ENCODE measurements at places on chromosomes 6 and 20.

DNA sequence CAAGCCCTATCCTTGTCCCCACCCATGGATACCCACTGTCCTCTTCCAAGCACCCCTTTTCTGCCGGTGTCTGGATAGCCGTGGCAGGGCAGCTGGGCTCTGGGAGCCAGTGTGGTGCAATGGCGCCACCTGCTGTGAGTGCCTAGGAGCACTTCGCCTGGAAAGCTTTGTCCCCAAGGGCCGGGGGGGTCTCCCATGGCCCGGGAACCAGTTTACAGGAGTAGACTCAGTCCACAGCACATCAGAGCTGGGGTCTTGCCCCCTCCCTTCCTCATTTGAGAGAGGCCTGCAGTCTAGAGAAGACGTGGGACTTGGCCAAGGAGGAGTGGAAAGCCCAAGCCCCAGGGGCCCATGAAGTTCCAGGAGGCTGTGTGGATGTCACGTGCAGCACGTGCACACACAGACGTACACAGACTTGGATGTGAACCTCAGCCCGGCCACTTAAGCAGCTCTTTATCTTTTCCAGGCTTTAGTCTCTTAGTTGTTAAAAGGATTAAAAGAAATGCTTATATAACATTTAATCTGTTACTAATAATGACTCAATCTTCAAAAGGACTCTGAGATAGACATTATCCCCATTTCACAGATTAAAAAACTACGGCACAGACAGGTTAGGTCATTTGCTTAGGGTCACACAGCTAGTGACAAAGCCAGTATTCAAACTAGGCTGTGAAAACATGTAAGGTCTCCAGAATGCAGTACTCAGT lies 40.9 kb upstream of the CDH22 start:
- no peak for DNase-seq

- DNase-seq, result no peak
These were observed 8.4 kb upstream of the NR2E1 start for GRCh38 chr6:108157234-108157980.

DNA sequence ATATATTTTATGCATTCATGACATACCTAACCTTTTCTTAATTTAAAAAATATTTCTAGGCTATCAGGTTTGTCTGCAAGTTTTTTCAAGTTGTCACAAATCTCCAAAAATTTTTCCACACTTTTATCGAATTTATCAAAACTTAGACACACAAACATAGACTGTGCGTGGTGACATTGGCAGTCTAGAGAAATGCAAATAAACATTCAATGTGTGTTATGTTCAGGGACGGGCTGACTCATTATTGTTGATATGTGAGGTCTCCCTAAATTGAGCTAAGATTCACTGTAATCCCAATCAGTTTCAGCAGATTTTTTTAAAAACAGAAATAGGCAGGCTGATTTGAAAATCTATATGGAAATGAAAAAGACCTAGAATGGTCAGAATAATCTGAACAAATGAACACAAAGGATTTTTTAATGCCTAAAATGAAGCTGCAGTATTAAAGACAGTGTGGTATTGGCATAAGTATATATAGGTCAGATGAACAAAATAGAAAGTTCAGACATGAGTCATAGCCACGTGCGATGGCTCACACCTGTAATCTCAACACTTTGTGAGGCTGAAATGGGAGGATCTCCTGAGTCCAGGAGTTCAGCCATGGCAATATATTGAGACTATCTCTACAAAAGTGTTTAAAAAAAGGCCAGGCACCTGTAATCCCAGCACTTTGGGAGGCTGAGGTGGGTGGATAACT lies 19.2 kb downstream of the BLTP3A start:
- no peak for DNase-seq

DNA sequence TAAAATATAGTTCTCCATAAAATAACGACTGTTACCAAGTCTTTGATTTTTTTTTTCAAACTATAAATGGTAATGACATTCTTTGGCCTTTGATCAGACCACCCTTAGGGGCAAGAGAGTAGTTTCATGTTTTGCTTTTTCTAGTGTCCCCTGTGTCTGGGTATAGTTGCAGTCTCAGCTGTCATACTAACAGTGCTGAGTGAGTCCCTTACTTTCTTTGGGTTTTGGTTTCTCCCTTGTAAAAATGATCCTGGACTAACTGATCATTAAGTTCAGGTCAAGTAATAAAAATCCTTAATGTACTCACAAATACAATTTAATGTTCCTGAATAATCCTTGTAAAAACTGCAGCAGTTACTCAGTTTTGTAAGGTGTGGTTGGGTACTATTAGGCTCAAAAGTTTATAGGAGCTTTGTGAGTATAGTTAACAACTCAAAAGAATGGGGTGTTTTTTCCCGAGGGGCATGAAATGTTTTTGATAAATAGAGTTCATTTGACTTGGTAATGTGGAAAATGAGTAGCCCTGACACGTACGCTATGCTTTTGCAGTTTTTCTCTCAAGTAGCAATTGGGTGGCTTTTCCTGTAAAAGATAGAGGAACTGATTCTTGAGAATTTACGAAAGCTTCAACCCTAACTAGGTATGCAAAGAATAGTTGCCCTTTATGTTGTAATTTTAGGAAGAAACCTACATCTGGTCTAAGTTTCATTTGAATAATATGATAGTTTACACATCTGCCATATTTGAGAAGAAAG lies 6.2 kb downstream of the PTPN1 start:
- DNase-seq, result no peak

- no peak for DNase-seq
These were observed 6.8 kb upstream of the PLCB4 start for GRCh38 chr20:9062066-9062465.

GRCh38 chr20:50085481-50086365 lies 27.2 kb downstream of the UBE2V1 start:
- DNase-seq, result no peak

- no peak for DNase-seq
These were observed 11.5 kb upstream of the POPDC3 start for GRCh38 chr6:105191351-105191750.

DNA sequence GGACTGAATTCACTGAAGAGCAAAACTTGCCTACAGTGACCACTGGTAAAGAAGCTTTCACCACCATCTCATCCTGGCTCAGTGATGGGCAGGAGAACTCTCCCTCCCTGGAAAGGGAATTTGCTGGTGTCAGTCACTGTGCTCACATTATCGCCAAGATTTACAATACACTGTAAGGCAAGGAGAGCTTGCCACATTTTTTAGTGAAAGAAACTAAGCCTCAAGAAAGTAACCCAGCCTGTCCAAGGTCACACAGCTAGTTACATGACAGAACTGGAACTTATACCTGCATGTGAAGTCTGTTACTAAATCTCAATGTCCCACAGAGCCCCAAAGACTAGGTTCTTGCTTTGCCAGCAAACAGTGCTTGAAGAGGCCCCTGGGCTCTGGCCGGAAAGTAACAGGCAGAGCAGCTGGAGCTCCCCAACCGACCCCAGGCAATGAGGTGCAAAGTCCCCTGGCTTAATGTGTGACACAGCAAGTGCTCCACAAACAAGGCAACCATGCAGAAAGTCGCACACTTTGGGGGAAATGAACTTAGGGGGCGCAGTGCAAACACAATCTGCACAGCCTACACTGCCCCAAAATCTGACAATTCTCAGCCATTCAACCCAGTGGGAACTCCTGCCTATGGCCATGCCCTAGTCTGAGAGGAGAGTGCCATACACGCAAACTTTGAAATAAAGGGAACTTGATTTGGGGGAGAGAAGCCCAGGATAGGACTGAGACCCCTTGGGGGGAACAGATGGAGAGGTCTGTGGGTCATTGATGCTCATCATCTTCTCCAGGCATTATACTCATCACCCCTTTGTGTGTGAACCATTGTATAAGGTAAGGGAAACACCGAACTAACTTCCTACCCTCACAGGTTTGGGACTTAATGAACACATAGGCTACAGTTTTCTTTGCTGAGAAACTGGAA lies 1.9 kb downstream of the BCL2L1 start:
- peak; percentile 42 for DNase-seq

DNA sequence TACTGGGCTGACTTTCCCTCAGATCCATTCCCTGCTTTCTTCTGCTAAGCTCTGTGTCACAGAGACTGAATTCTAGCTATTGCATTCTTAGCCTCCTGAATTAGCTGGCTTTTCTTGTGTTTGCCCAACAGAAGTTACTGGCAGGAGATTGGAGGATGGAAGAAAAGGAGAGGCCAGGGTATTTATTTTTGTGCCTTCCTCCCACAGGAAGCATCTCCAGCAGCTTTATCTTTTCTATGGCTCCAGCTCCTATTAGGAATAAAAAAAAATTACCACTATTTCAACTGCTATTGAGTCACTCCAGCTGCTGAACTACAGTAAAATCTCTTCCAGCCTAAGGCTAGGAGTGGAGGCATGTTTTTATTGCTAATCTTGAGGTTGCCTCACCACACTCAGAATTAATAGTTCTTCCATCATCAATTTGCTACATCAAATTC lies 492.4 kb downstream of the RFPL4B start:
- no peak for DNase-seq

GRCh38 chr6:113301651-113302050 lies 555.5 kb upstream of the MARCKS start:
- DNase-seq, result no peak

DNA sequence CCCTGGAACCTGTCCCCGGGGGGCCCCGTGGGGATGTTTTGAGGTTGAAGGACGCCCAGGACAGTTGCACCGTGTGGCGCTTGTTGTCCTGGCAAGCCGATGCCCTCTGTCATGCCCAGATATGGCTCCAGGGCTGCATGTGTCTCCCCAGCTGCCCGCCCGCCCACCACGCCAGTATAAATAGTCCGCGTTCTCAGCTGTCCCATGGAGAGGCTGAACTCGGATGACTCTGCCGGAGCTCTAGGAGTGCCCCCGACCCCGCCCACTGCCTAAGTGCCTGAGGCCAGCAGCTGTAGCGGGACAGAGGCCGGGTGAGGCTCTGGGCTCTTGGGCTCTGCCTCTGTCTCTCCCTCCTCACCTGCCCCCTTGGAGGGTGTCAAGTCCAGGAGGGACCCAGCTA lies 83.0 kb upstream of the GATA5 start:
- no peak for DNase-seq

- DNase-seq, result no peak
These were observed 376.6 kb downstream of the DHX35 start for GRCh38 chr20:39338469-39339376.

- DNase-seq, result no peak
These were observed 53.6 kb downstream of the ZNF831 start for GRCh38 chr20:59217173-59217572.

DNA sequence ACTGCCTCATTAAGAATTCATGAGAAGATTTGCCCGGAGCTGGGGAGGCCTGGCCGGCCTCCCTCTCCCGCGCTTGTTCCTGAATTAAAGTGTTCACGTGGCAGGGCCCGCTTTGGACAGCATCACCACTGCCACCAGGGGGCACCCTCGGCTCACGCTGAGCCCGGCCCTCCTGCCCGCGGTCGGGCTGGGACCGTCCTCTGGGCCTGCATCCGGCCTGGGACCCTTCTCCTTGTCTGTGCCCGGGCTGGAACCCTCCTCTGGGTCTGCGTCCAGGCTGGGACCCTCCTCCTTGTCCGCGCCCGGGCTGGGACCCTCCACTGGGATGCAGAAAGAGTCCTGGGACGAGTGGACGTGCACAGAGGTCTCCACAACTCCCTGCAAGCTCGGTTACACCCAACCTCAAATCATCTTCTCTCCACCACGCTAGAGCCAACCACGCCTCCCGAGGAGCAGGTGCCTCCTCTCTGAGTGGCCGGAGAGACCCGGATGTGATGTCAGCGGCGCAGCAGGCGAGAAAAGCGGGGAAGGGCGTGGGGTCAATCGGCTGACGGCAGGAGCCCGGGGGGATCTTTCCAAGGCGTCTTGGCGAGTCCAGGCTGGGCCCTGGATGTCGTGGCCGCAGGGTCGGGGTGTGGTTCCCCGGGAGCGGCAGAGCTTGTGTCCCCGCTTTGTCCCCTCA lies 50.9 kb upstream of the DACT2 start:
- peak; percentile 17 for DNase-seq

GRCh38 chr6:129235167-129236000 lies 352.4 kb downstream of the LAMA2 start:
- no peak for DNase-seq

DNA sequence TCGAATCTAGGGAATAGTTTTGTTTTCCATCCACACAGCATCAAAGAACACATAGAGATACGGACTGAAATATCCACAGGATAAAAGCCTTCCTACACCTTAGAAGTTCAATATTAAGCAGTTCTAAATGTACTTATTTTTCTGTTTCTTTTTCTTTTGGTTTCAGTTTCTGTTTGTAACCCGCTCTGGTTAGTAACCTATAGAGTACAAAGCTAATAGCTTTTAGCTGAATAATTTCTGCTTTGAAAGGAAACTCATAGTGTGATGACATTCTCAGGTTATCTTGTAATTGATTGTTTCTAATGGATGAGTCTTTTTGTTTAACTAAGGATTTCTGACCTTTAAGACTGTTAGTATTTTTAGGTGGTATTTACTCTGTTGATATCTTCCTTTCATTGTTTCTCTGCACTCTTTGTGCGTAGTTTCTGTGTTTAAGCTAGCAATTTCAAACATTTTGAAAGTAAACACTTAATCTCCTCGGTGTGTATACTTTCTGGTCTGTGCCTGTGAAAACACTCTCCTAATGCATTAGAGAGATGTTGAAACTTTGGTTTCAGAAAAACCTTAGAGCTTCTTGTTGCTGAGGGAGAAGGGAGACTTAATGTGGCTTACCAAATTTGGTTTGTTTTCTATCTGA lies 385.5 kb downstream of the HDGFL1 start:
- no peak for DNase-seq

DNA sequence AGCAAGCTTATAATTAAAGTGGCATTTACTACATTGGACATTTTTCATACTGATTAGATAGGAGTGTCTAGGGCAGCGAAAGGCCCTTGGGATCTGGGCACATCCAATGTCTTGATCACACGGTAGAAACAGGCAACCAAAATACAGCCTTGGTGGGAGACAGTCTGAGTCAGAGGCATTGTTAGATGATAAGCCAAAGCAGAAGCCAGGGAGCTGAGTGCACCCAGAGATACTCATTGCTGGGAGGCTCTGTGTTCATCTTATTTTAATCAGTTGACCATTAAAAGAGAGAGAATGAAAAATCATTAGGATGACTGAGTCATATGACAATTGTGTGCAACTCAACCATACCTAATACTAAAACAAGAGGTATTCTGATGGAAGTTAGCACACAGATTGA lies 109.5 kb downstream of the LCA5 start:
- no peak for DNase-seq

GRCh38 chr20:5584678-5585077 lies 165.5 kb upstream of the SHLD1 start:
- no peak for DNase-seq
